GM04504 (cell line): ENCODE measurements at places on chromosomes 3 and 15.

DNA sequence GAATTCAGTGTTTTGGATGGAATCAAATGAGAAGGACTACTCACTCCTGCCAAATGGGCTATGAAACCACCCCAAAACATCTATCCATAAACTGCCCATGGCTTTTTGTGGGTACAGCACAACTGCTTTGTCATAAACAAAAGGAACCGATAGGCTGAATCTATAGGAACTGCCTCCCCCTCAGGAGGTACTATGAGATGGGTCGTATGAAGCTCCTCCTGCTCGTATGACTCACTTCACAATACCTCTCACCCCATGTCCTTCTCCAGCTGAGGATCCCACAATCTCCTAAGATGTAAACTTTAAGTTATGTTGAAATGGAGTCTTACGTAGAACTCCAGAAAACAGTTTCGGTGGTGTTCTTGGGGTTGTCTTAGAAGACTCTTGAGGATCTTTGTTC lies 129.9 kb upstream of the SAMMSON start:
- no peak for DNase-seq

DNA sequence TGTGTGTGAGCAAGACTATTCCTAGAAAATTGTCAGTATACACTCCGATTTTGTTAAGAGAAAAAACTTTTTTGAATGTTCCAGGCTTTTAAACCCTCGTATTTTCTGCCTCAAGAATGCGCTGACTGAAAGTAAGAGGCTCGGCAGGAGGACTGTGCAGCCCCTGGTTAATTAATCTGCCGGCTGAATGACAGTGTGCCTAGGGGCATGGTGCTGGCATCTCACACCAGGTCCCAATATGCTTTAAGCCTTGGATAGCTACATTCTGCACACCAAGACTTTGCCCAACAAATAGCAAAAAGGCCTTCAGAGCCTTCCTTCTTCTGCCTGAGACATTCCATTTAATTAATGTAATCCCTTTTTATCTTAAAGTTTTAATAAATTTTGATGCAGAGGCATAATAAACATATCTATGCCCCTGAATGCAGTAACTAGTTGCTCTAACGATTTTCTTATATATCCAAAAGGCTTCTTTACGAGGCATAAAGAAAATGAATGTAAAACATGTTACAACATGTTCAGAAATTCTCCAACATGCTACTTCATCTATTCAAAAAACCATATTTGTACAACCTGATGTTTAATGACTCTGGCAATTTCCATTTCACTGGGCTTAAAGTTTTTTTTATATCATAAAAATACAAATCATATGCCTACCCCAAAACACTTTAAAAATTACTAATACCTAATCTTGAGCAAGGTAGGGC lies 37.9 kb downstream of the DPH6 start:
- no peak for DNase-seq

GRCh38 chr3:178325330-178325729 lies 210.9 kb upstream of the KCNMB2 start:
- DNase-seq: peak; percentile 26

GRCh38 chr3:57556459-57557084 lies 498 bp downstream of the PDE12 start:
- DNase-seq: no peak

DNA sequence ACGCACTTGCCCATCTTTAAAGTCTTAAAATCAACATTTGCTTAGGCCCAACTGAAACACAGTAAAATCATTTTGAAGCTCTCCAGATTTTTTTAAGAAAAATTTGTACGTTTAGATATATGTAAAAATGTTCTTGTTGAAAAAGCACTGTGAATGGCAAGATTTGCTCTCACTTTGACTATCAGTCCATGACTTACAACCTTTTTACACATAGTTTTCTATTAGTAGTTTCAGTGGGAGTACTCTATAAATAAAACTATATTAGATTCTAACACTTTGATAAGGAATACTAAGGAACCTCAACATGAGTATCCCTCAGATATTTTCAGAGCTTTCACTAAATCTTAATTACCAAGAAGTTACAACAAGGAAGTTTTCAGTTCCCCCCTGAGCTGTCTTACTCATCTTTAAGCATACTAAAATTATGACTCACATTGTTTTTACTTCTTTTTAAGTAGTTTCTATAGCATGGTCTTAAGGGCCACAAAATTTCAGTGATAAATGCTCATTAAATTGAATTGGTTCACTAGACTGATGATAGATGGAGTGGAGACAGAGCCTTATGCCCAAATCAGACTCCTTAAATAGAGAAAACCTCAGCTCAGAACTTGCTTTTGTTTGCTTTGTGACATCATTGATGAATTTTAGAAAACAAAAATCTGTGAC lies 31.6 kb upstream of the RAP2B start:
- peak; percentile 35 for DNase-seq

GRCh38 chr3:14834807-14835466 lies 16.2 kb downstream of the FGD5 start:
- DNase-seq: no peak

GRCh38 chr3:29283231-29284119 lies 2.6 kb downstream of the RBMS3 start:
- DNase-seq: no peak

- no peak for DNase-seq
These were observed 103.3 kb downstream of the WDR76 start for GRCh38 chr15:43930079-43930478.

DNA sequence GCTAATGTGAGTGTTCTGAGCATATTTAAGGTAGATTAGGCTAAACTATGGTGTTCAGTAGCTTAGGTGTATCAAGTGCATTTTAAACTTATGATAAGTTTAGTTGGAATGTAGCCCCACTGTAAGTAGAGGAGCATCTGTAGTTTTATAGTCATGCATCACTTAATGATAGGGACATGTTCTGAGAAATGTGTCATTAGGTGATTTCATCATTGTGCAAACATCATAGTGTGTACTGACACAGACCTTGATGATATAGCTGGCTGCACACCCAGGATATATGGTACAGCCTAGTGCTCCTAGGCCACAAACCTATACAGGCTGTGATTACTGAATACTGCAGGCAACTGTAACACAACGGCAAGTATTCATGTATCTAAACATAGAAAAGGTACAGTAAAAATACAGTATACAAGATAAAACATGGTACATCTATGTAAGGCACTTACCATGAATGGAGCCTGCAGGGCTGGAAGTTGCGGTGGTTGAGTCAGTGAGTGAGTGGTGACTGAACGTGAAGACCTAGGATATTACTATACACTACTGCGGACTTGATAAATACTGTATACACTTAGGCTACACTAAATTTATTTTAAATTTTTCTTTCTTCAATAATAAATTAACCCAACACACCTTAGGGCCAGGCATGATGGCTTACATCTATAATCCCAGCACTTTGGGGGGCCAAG lies 17.9 kb downstream of the DNAH1 start:
- DNase-seq: no peak

DNA sequence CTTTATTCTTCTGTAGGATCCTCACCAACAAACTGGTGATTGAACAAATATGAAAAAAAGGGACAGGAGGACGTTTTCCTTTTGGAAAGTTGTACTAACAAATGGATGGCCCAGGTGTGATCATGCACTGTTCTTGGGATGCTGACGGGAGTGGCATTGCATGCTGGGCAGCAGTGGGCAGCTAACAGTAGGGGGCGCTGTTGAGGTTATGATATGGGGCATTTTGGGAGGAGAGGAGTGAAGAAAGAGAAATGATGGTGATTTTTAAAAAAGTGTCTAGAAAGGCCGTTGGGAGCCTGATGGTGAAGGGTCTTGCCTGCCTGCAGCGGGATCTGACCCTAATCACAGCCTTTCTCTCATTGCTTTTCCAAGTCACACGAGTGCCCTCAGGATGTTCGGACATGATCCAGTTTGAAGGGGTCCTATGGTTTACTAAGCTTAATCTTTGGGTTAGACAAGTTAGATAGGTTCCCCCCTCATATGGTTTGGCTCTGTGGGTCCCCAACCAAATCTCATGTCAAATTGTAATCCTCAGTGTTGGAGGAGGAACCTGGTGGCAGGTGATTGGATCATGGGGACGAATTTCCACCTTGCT lies 46.2 kb upstream of the PRTG start:
- no peak for DNase-seq

DNA sequence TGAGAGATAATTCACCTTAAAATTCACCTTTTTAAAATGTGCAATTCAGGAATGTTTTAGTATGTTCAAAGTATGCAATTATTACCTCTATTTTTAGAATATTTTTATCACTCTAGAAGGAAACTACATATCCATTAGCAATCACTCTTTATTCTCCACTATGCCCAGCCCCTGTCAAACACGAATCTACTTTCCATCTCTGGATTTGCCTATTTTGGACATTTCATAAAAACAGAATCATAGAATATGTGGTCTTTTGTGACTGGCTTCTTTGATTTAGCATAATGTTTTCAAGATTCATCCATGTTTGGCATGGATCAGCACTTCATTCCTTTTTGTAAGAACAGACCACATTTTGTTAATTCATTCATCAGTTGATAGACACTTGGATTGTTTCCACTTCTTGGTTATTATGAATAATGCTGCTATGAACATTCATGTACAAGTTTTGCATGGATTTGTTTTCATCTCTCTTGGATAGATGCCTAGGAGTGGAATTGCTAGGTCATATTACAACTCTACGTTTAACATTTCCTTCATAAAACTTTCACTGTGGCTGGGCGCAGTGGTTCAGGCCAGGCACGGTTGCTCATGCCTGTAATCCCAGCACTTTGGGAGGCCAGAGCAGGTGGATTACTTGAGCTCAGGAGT lies 12.7 kb downstream of the HMCES start:
- no peak for DNase-seq

- DNase-seq: no peak
These were observed 459.7 kb upstream of the EPHA6 start for GRCh38 chr3:96354742-96355141.

DNA sequence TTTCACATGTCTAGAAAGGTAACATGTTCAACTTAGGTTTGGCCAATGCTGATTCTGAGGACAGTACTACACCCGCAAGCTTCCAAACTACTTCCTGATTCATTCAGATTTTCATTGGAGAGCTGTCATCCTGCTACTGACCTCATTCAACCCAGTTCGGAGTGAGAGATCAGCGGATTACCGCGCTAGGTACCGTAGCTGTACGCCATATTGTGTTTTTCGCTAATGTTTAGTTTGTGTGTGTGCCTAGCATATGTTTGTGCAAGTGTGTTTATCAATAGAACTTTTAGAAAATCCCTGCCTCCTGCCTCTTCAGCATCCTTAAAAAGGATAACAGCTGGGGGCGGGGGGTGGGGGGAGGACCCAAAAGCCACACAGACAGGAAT lies 1.1 kb downstream of the ZBTB20 start:
- DNase-seq: peak; percentile 59

GRCh38 chr3:157502916-157503595 lies at the start of gene VEPH1:
TSS of gene VEPH1 (minus strand) at chr3:157503416. CDS start at chr3:157495349, 8,067 bp downstream.
- no peak for DNase-seq

- no peak for DNase-seq
These were observed 148.1 kb downstream of the ZNF621 start for GRCh38 chr3:40672861-40673260.

- DNase-seq: no peak
These were observed 209.5 kb upstream of the LRRN1 start for GRCh38 chr3:3589715-3590130.

DNA sequence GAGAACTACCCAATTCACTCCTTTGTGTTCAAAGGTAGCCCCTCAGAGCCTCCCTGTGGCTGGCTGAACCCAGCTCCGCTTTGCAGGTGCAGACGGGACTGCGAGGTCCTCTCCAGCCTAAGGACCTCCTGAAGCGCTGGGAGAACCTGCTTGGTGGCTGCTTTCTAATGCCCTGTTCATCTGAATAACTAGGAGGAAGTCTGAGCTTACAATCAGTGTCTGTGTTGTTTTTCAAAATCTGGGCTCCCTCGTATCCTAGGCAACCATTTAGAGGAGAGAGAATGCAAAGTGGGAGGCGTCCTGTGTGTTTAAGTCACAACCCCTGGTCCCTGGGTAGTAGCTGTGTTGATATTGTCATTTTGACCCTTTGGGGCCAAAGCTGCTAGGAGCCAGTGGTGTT lies 99.9 kb downstream of the GABRG3 start:
- DNase-seq: no peak

- no peak for DNase-seq
These were observed 36.8 kb upstream of the DHX36 start for GRCh38 chr3:154361099-154361498.

GRCh38 chr15:33788906-33789540 lies 179.3 kb upstream of the CHRM5 start:
- peak; percentile 26 for DNase-seq

DNA sequence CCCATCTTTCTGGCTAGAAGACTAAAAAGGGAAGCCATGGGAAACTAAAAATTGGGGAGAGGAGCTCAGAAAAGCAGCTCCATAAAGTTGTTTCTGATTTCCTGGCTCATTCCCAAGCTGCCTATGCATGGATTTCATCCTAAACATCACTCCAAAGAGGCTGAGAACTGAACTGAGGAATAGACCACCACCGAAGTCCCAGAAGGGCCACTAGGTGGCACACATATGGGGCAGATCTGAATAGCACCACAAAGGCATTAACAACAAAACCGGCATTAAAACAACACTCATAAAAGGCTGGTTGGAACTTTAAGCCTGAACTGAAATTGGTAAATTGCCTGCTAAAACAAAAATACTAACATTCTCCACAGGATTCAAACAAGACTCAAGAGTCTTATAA lies 106.3 kb downstream of the PLD1 start:
- peak; percentile 16 for DNase-seq

DNA sequence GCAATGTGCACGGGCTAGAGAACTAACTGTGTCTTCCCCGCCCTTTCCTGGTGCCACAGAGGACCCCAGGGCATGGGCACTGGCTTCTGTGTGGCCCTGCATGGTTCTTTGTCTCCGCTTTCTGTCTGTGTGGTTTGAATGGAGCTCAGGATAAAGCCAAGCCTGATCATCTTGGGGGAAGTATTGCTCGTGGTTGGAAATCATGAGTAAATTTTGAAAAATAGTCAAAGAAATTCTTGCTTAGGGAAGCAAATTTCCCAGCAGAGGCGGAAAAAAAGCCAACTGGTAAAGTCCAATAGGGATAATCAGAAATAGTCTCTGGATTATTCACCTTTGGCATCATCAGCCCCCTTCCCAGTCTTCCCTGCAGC lies 55.4 kb downstream of the MAGEF1 start:
- no peak for DNase-seq

- DNase-seq: no peak
These were observed 79.4 kb downstream of the ANXA2 start for GRCh38 chr15:60318216-60318867.

GRCh38 chr15:82946155-82946701 lies 6.3 kb downstream of the HOMER2 start:
- DNase-seq: no peak

DNA sequence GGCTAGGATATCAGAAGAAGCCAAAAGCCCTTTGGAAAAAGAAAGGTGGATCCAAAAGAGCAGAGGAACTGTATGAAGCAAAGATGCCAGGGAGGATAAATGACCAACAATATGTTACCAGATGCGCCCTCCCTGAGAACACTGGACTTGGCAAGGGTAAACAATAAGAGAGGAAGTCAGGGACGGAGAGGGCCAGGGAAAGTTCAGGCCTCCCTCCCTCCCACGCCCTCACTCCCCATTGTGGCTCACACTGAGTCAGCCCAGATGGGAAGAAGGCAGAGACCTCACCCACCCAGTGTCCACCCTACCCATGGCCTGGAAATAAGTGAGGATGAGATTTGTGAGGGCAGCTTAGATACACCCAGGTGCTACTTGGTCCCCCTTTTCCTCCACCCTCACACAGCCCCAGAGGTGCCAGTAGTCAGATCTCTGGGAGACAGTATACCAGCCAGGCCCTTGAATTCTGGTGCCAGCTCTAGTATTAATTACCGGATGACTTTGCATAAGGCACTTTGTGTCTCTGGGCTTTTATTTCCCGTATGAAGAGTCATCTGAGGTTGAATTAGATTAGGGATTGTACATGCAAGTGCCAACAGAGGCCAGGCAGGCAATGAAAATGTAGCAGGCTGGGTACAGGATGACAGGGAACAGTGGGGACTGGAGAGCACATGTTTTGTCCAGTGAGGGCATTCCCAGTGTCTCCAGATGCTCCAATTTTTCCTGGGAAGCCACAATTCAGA lies 35.1 kb upstream of the FRMD4B start:
- DNase-seq: no peak
